ENCODE measurements at places on chromosomes 12 and 14.

- no peak for DNase-seq
These were observed 4.5 kb upstream of the GOLGA5 start for GRCh38 chr14:92789457-92790089.

DNA sequence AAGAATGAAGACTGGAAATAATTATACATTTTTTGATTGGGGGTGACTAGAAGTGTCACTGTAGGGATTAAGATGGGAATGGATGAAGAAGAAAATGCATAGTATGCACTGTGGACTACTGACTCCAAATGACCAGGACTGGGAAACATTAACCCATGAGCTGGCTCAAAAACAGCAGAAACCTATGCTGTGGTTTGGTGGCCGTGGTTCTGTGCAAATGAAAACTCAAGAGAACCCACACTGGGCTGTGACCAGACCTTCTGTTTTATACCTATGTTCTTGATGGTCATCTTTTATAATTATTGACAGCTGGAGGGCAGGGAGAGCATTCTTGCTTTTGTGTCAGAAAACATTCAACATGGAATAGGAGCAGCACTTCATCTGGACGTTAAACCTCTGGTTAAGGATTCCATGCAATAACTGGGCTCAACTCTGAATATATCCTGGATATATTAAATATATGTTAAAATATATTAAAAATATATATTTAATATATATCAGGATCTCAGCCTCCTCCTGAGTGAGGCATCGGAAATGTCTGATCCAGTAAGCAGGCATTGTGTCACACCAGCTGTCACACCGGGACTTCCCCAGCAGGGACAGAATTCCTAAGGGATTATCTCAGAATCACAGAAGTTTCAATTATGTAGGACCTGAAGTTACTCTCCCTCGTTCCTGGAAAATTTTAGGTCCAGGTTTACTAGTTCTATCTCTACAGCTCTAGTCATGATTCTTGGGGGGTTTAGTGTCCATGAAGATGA is 48.5 kb downstream of the BBS10 start:
- DNase-seq: no peak

DNA sequence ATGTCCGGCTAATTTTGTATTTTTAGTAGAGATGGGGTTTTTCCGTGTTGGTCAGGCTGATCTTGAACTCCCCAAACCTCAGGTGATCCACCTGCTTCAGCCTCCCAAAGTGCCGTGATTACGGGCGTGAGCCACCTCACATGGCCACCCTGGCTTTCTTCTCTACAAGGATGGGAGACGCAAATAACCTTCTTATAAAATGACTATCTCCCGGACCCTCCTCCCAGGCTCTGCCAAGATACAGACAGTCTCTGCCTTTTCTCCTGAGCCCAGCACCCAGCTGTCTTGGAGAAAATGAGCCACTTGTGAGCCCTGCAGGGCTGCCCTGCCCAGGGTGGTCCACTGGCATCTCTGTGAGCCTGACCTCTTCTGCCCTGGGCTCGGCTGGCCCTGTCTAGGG is 34.7 kb upstream of the RBM19 start:
- no peak for DNase-seq

DNA sequence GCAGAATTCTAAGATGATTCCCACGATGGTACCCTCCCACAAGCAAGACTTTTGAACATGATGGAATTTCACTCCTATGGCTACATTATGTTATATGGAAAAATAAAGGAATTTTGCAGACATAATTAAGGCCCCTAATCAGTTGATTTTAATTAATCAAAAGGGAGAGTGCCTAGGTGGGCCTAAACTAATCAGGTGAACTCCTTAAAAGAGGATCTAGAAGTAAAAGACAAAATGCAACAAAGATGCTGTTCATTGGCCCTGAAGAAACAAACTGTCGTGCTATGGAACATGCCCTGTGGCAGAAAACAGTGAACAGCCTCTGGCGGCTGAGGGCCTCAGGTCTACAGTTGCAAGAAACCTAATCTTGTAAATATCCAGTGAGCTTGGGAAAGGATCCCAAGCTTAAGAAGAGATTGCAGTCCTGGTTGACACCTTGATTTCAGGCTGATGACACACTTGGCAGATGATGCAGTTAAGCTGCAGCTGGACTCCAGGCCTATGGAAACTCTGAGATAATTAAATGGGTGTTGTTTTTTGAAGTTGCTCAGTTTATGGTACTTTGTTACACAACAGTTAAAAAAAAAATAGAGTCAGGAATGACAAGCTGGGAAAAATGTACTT is 13.8 kb downstream of the TMCC3 start:
- DNase-seq: no peak

GRCh38 chr12:55727643-55728185 is 1.1 kb downstream of the CD63 start:
- no peak for DNase-seq

DNA sequence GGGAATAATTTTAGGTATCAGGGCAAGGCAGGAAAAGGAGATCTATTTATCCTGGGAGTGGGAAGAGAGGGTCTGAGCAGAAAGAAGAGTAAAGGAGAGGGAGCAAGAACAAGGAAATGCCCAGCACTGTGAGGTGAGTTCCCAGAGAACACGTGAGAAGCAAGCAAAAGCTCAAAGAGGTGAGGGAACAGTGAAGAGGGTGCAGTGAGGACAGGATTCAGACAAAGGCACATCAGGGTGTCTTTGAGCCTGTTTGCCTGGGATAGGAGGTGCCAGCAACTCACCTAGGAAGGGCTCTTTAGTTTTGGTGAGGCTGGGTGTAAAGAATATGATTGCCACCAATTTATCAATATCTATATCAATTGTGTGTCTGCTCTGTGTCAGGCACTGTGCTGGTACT is 88.9 kb upstream of the NRXN3 start:
- DNase-seq: no peak

GRCh38 chr12:124829708-124830304 is 33.9 kb downstream of the SCARB1 start:
- DNase-seq: no peak

GRCh38 chr12:50506753-50507473 is 2.1 kb downstream of the DIP2B start:
- DNase-seq: no peak

DNA sequence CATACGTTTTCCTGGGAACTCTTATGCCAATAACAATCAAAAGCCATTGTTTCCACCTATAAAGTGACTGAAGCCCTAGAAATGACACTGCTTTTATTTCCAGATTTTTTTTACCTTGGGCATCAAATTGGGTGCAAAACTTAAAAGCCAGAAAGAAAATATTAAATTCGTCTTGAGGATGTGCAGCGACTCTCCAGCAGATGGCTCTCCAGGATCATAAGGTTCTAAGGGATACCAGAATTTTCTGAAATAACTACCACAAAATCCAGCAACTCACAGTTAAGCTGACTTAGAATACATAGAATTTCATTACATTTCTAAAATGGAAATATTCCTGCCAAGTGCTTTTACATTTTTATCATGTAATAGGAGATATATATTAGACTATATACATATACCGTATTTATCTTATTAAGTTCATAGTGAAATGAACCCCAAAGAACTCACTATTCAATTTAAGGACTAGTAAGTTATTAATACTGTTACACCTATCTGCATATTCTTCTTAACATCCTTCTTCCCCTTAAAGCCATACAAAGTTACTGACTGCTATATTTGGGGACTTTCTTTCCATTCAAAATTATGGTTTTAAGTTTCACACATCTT is 44.0 kb downstream of the ARMH4 start:
- DNase-seq: peak; percentile 12

GRCh38 chr14:87869619-87870583 is 123.1 kb downstream of the GALC start:
- no peak for DNase-seq

GRCh38 chr14:51602310-51602709 is 49.4 kb upstream of the FRMD6 start:
- DNase-seq: no peak

- no peak for DNase-seq
These were observed 205.1 kb upstream of the FSCB start for GRCh38 chr14:44712024-44712815.

DNA sequence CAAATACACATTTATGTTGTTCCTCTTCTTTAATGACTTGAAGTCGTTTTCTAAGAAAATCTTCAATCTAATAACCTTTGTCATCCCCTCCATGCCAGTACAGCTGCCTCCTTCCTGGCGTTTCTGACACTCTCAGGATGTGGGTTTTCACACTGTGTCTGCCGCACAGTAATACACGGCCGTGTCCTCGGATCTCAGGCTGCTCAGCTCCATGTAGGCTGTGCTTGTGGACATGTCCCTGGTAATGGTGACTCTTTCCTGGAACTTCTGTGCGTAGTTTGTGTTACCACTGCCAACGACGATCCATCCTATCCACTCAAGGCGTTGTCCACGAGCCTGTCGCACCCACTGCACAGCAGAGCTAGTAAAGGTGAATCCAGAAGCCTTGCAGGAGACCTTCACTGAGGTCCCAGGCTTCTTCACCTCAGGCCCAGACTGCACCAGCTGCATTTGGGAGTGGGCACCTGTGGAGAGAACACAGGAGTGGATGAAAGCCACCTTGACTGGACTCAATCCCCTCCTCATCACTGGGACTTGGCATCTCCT is 1095.9 kb downstream of the TMEM121 start:
- peak; percentile 44 for DNase-seq

DNA sequence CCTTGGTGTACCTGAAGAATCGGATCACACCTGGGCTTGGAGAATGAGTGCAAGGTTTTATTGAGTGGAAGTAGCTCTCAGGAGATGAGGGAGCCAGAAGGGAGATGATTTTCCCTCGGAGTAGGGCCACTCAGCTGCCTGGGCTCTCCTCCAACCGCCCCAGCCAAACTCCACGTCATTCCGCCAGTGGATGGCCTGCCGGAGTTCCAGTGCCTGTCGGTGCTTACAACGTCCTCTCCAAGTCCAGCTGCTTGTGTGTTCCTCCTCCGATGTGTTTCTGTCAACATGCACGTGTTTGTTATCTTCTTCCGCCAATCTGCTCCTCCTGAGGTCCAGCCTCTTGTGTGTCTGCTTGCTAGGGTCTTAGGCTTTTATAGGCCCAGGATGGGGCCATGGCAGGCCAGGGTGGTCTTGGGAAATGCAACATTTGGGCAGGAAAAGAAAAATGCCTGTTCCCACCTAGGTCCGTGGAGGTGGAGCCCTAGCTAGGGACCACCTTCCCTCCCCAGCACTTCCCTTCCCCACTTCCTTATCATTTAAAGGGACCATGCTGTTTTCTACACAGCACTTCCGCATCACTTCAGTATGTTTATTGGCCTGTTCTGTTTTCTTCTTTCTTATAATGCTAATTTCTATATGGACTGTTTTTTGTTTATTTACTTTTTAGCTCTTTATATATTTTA is 343.2 kb downstream of the PDZRN4 start:
- DNase-seq: no peak

GRCh38 chr12:24617471-24617870 is 331.4 kb downstream of the BCAT1 start:
- DNase-seq: no peak

DNA sequence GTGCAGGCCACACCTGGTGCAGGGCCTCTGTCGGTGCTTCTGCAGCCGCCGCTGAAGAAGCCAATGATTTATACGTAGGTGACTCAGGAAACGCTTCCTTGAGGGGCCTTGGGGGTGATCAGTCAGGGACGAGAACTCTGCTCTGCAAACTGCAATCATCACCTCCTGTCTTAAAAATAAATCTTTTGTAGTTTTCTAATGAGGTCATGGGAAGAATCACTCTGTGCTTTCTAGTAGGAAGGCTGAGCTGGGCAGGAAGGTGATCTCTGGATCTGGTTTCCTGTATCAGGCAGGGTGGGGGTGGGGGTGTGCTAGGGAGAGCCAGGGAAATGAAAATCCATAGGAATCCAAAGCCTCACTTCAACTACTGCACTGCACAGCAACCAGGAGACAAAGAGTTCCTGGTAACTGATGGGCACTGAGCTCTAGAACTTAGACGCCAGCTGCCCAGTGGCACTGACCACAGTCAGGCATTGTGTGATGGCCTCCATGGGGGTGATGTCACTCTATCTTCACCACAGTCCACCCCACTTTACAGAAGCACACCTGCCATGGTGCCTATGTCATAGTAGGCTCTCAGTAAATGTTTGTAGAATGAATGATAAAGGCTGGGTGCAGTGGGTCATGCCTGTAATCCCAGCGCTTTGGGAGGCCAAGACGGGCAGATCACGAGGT is 292.4 kb upstream of the PWP1 start:
- DNase-seq: no peak

GRCh38 chr12:125856366-125856765 is 791.1 kb downstream of the AACS start:
- no peak for DNase-seq

DNA sequence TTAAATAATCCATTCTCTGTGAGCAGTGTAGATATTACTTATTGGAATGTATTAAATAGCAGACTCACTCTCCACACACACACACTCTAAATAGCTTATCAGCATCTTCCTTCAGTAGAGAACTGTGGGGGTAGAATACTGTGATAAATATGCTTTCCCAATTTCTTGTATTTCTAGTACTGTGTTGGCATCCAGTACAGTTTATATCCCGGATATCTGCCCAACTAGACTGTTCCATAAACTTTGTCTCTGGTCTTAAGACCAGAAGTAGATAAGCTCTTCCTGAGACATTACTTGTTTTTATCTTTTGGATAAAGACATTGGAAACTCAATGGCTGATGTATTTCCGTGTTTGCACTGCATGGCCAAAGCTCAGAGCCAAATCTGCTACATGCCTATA is 136.2 kb upstream of the PDZRN4 start:
- no peak for DNase-seq

- no peak for DNase-seq
These were observed 101.5 kb upstream of the RAP1B start for GRCh38 chr12:68509242-68509641.

DNA sequence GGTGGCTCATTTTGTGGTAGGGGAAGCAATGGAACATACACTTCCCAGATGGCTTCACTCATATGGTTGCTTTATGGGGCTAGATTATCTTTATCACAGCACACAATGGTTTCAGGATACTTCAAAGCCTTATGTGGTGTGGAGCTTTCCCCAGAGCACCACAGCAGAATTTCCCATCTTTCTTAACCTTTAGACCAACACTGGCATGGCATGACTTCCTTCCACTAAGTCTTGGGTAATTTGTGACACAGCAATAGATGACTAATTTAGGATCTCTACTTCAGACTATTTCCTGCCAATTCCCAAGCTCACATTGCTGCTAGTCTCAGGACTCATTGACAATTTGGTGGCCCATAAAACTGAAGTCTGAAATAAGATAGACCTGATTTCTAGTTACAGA is 36.9 kb upstream of the DCN start:
- no peak for DNase-seq

GRCh38 chr12:89678225-89678624 is 30.4 kb downstream of the ATP2B1 start:
- no peak for DNase-seq

Data from effector memory CD8-positive, alpha-beta T cell (primary cell).